ENCODE measurements at places on chromosomes 5 and 9.

- no peak for DNase-seq
Measured at GRCh38 chr5:75156585-75156984, 80.1 kb downstream of the ANKRD31 start.

DNA sequence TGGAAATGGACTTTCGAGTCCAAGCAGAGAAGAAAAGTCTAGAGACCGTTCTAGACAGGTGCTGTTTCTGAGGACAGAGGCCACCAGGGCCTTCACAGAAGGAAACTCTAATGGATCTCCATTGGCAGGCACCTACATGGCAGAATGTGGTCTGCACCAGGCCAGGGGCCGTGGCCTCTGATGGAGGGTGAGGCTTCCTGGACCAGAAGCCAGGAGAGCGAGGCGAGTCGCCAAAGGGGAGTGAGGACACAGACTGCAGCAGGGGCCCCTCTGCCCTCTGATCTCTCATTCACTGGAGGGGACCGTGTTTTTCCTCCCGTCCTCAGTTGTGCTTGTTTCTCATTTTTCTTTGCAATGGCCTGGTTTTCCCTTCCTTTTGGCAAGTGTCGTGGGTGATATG, 41.1 kb downstream of the ALG2 start:
- no peak for DNase-seq

DNA sequence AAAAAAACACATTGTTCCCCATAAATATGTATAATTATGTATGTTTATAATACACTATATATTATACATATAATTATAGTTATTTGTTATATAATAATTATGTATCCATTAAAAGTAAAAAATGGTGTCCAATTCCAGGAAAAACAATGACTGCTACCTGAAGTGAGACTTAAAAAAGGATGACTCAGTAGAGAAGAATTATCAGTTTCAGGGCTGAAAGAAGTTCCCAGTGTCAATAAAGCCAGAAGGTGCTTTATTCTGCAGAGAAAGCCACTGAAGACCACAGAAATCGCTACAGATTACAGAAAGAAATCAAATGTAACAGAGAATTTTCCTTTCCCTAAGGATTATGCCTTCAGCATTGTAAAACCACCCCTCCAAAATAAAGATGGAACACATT, 50.9 kb downstream of the ANKRD31 start:
- no peak for DNase-seq

DNA sequence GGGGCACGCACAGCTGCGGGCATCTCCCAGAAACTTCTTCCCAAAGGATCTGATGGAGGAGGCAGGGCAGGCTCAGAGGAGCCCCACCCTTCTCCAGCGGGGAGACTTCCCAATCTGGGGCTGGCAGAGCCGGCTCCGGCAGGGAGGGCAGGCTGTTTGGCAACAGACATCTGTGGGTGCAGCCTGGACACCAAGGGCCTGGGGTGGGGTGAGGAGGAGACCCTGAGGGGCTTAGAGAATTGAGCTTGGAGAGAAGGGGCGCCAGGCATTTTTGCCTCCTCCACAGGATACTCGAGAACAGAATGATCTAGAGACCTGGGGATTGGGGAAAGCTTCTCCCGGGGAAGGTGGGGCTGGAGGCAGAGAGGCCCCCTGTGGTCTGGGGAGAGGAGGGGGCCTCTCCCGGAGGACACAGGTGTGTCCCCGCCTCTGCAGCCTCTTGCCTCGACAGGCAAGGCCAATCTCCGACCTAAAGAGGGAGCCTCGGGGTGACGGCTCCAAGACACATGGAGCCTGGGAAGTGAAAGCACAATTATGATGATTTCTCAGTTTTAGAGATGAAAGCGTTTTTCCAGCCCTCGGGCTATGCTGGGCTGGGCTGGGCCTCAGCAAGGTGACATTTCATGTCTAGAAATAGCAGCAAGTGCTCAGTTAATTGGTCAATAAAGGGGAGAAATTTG, 8.4 kb downstream of the LHX3 start:
- no peak for DNase-seq

GRCh38 chr5:66727630-66728029, 131.4 kb downstream of the MAST4 start:
- no peak for DNase-seq

- no peak for DNase-seq
Measured at GRCh38 chr5:114419067-114419388, 57.2 kb downstream of the KCNN2 start.

DNA sequence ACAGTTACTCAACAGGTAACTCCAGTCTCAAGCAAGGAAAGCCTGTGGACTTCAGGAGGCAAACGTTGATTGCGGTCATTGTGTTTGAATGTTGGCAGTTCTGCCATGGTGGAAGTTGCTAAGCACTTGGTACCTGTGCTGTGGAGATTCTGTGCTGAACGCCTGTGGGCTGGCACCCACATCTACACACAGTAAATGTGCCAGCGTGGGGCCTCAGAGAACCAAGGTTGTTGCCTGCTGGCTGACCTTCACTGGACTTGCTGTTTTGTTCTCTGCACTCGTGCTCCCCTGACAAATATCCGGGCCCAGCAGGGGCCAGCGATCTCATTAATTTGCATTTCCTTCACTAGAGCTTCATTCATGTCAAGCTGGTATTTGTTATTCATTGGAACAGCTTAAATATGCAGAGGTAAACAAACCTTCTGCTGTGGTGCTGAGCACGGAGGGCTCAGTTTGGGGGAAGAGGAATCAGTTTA, 141.8 kb downstream of the PRKACG start:
- DNase-seq: no peak

- no peak for DNase-seq
Measured at GRCh38 chr5:171606414-171607024, 179.1 kb upstream of the SMIM23 start.

DNA sequence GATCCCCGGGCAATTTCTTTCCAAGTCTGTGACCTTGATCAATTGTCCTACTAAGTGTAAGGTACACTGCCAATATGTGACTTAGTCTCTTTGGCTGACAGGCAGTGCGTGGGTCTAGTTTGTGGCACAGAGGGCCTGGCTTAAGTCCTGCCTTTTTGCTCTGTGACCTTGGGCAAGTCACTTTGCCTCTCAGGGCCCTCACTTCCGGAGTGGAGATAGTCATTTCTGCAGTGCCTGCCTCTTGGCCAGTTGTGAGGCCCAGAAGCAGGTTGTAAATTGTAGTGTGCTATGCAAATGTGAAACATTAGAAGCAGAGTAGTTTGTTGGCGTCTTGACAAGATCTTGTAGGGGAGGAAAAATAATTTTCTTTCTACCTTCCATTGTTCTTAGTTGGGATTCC, 39.0 kb downstream of the KIF4B start:
- DNase-seq: no peak

- no peak for DNase-seq
Measured at GRCh38 chr5:35363387-35363965, 133.2 kb upstream of the PRLR start.

DNA sequence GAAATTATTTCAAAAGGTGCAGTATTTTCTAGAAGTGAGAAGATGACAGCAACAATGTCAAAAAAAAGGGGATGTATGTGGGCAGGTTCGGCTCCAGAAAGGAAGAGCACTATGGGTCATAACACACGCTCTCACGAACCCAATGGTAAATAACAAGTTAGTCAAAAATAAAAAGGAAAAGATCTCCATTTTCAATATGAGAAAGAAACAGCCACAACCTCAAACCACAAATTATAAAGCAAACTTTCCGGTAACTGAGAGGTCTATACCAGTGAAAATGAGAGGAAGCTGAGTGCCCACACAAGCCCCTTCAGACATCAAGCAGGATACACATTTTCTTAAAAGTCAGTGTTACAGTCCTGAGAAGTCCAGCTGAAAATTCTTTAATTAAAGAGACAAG, 398.5 kb upstream of the RPS23 start:
- no peak for DNase-seq

GRCh38 chr5:119049824-119050449, 20.9 kb upstream of the DMXL1 start:
- no peak for DNase-seq

DNA sequence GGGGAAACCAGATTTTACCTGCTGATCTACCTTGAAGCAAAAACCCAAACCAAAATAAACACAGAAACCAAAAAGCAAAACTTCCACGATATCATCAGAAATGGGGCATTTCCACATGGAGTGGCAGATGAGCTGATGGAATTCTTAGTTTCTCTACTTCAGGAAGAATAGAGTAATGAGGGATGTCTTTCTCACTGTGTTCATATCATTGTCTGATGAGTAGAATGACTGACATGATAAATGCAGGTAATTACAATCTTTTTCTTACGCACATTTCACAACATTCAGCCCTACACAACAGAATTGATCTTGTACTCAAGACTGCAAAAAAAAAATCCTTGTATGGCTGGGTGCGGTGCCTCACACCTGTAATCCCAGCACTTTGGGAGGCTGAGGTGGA, 23.2 kb upstream of the ANKH start:
- DNase-seq: no peak

DNA sequence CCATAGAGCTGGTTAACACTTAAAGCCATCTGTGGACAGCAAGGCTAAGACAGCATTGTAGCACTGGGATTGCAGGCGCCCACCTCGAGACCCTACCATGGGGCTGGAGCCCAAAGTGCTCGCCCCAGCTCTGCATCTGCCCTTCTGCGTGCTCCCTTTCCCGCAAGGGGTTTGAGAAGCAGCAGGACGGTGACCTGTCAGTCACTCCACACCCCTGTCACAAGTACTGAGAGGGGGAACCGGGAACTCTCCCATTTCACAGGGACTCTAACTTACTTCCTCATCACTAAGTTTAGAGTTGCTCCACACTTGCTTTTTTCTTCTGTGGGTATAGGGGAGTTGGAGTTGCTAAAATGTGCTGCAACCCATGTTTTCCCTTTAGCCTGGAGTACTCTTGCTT, 273.2 kb downstream of the SMARCA2 start:
- no peak for DNase-seq

DNA sequence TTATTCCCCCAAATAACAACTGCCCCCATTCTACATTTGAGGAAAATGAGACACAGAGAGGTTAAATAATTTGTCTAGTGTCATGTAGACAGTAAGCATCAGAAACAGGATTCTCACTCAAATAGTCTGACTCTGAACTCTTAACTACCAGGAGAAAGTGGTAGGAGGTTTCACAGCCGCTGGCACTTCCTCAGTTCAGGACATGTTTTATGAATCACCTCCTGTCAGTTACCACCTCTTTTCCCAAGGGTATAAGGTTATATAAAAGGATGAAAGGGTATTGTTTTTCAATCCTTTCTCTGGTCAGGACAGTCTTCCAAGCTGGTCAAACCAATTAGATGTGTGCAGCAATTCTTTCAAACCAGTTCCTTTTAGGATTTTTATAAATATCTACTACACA, 52.1 kb downstream of the TSSK1B start:
- DNase-seq: no peak

DNA sequence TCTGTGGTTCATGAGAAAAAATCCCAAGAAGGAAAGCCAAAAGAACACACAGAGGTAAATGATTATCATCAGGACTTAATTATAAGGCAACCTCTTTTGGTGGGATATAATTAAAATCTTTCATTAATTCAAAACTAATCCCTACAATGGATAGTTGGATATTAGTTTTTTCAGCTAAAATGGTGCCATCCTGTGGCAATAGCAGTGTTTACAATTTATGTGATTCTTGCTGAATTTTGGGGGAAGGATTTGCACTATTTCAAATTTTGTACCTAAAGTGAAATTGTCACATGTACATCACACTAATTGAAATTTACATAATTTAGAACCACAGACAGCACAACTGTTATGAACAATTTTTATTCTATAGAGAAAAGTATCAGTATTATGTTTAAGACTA, 67.0 kb downstream of the CAST start:
- DNase-seq: no peak

DNA sequence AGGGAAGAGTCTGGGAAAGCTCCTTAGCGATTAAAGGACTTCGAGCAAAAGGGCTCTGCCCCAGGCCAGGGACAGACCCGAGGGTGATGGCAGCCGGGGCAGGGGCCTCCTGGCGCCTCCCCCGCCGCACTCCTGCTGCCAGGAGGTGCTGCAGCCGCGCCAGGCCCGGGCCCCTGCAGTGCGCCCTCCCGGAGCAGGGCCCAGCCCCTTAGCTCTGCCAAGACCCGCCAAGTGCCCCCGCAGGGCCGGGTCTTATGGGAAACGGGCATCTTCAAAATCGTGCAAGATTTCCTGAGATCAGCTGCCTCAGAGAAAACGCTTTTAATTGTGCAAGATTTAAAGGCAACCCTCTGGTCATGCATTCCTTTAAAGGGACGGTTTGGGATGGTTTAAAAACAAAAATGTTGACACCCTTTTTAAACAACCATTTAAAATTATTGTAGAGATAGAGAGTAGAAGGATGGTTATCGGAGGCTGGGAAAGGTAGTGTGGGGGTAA, 52.4 kb downstream of the CDC14B start:
- DNase-seq: no peak

DNA sequence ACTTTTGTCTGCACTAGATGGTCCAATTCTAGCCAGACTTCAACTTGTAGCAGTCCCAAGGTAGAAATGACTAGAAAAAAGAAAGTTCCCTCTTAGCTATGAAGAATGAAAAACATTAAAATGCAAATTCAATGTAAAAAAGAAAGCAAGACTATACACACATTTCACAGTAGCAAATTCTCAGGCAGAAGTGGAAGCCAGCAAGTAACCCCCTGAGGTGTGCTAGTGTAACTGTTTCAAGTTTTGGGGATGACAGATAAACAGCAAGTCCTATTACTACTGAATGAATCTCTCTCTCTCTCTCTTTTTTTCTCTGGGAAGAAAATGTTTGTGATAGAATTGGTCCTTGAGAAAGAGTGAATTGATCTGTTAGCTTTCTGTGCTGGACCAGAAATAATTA, 185.6 kb downstream of the EFNA5 start:
- no peak for DNase-seq

GRCh38 chr9:81534138-81534875, 155.0 kb downstream of the TLE1 start:
- no peak for DNase-seq

- no peak for DNase-seq
Measured at GRCh38 chr5:74664551-74664950, 20.5 kb upstream of the HEXB start.

DNA sequence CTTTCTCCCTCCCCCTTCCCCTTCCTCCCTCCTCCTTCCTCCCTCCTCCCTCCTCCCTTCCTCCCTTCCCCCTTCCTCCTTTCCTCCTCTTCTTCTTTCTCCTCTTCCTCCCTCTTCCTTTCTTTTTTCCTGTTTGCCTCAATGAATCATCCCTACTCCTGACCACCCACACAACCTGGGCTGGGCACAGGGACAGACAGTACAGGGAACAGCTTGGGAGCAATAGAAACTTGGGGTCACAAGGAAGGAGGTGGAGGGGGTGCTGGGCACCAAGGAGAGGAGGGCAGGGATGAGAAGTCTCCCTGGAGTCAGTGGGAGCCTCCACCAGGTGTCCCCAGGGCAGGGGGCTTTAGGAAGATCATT, 5.0 kb downstream of the TTC16 start:
- no peak for DNase-seq

DNA sequence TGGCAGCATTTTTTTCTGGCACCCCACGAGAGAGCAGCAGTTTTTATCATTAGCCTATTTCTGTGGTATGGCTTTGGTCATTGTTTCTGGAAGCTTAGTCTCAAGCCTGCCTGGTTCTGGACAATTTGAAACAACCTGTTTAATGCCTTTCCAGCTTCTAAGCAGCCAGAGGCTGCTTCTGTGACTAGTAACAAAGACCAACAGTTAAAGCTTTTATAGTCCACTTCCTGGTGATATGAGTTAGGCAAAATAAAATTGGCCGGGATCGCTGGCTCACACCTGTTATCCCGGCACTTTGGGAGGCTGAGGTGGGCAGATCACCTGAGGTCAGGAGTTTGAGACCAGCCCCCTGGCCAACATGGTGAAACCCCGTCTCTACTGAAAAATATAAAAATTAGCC, 24.0 kb downstream of the LYRM7 start:
- DNase-seq: no peak

- DNase-seq: no peak
Measured at GRCh38 chr9:341634-342421, 127.2 kb downstream of the DOCK8 start.
